HAP-1 (cell line): ENCODE measurements at places on chromosomes 2 and 18.

- DNase-seq = peak; percentile 13
Measured at GRCh38 chr18:55458456-55459203, 129.4 kb downstream of the TCF4 start.

- peak; percentile 68 for DNase-seq
Measured at GRCh38 chr2:58571181-58571852, 330.2 kb upstream of the FANCL start.

GRCh38 chr2:136175868-136176267 is 57.9 kb upstream of the CXCR4 start:
- DNase-seq = no peak

DNA sequence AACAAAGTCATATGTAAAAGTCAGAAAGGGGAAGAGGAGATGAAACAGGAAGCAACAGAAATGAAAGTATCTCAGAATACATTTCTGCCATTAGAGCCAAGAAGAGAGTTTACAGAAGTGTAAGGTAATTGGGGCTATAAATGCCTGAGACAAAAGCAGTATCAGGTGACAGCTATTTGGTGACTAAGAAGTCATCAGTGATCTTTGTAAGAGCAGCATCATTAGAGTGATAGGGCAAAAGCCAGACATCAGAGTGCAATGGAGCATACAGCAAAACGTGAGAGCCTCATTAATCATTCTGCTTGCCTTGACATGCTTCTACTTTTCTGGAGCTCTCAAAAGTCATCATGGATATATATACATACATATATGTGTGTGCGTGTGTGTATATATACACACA is 804.7 kb upstream of the PIK3C3 start:
- DNase-seq = no peak

GRCh38 chr2:36379710-36380448 is 24.3 kb downstream of the CRIM1 start:
- DNase-seq = no peak

- DNase-seq = no peak
Measured at GRCh38 chr2:158716921-158717320, 78.2 kb upstream of the DAPL1 start.
